ENCODE measurements at places on chromosomes 4 and X.

DNA sequence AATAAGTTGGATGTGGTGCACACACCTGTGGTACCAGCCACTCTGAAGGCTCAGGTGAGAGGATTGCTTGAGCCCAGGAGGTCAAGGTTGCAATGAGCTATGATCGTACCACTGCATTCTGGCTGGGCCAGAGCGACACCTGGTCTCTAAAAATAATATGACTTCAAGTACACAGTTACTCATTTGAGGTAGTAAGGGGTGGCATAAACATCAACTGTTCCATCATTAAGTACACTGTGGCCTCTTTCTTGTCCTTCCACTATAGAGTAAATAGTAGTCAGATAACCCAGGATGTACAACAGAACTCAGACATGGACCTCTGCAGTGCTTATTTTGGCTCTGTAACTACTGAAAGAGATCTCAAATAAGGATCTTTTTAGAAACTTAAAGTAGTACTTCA is 10.6 kb downstream of the FAM9B start:
- no peaks in the 10 kb centered on the region for H3K36me3 ChIP-seq
- H3K4me1 ChIP-seq = no peaks in the 10 kb centered on the region
- no peaks in the 10 kb centered on the region for H3K27me3 ChIP-seq
- no peak for DNase-seq

GRCh38 chrX:142998447-142999198 is 27.1 kb upstream of the SPANXN4 start:
- peaks cover 4% of the 10 kb centered on the region for H3K27me3 ChIP-seq
- DNase-seq = no peak
- H3K4me3 ChIP-seq = no peak overlapping the region
- no peak overlapping the region for H3K27ac ChIP-seq

DNA sequence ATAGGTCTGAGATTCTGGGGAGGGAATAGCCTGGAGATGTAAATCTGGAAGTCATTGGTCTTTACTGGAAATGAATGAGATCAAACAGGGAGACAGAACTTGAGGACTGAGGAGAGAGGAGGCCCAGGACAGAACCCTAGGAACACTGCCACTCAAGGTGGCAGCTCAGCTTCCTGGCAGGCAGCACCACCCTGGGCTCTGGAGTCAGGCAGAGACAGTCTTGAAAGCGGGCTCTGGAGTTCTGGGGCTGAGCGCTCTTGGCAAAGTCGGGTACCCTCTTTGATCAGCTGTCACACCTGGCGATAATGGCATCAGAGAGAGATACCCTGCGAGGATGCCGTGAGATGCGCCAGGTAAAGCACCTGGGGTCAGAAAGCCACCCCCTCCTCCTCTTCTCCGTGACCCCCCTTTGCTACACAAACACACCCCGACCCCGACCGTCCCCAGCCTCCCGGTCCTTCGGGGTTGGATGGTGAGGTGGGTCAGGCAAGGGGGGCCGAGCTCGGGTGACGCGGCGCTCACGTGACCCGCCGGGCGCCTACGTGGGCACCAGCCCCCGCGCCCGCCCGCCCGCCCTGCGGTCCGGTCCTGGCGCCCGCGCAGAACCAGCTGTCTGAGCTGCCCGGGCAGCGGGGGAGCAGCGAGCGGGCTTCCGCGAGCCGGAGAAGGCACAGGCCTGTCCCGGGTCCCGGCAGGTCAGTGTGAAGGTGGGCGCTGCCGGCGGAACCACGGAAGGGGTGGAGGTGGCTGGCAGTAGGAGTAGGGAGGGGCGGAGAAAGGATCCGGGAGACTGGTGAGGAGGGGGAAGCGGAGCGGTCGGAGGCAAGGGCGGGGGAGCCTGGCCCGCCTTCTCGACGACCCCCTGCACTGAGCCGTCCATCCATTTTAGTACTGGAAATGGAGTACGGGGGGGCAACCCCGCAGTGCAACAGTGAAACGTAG is at the start of gene TCEAL3:
TSS of gene TCEAL3 (plus strand) at position 600 of the 942 bp plus-strand sequence. CDS start 1,102 bp downstream, outside the sequence.
- H3K4me1 ChIP-seq = no peaks in the 10 kb centered on the region
- peak; percentile 60 for DNase-seq
- H3K27ac ChIP-seq = peak within 1 kb of the TSS; percentile 92
- H3K36me3 ChIP-seq = no peaks in the 10 kb centered on the region
- H3K4me3 ChIP-seq = peak within 1 kb of the TSS; percentile 65

DNA sequence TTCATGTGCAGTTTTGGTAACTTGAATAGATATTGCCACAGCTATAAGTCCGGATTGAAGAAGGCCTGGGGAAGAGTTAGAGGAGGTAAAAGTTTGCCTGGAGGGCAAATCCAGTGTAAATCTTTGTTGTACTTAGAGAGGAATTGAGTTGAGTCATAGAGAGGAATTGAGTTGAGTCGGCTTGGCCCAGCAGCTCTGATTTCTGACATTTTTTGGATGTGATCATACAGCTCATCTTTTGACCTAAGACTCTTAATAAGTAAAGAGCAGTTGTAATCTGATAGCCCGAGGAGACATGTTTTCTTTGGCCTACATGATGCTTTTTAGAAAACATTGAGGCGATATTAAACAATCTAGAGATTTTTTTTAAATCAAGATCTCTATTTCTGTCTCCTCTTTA is 3.9 kb downstream of the KIT start:
- no peak for DNase-seq
- peak overlapping the region; percentile 38 for H3K27ac ChIP-seq
- no peaks in the 10 kb centered on the region for H3K36me3 ChIP-seq

DNA sequence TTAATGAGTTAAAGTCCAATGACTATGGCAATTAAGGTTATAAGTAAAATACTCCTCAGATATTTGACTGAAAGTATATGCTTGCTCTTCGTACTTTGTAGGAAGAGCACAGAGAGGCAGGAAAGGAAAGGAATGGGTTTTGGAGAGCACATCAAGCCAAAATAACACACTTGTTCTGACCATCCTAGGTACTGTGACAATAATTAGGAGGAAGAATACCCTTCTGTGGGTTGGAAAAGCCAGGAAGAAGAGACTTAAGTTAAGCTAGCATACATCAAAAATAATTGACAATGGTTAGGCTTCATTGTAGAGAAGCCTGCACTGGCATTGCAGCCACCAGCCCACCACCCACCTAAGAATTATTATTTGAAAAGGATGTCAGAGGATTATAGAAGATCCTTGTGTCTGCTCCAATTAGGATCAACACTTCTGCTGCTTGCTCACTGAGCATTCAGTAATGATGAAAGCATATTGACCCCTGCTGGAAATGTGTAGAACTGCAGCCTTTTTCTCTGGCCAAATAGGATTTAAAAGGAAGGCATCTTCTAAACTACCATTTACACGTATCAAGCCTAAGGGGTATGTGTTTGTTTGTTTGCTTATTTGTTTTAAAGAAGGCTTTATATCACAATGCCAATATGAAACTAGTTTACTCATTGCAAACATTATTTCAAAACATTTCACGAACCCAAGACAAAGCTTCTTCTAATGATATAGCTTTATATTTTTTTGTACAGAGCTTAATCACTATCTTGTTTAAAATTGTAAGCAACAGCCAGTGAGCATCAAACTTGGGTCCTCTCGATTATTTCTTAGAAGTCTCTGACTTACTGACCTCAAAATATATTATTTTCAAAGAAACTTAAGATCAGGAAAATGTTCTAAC is 286.2 kb upstream of the TET2 start:
- H3K4me3 ChIP-seq = no peak overlapping the region
- H3K4me1 ChIP-seq = no peaks in the 10 kb centered on the region
- no peak overlapping the region for H3K27ac ChIP-seq

DNA sequence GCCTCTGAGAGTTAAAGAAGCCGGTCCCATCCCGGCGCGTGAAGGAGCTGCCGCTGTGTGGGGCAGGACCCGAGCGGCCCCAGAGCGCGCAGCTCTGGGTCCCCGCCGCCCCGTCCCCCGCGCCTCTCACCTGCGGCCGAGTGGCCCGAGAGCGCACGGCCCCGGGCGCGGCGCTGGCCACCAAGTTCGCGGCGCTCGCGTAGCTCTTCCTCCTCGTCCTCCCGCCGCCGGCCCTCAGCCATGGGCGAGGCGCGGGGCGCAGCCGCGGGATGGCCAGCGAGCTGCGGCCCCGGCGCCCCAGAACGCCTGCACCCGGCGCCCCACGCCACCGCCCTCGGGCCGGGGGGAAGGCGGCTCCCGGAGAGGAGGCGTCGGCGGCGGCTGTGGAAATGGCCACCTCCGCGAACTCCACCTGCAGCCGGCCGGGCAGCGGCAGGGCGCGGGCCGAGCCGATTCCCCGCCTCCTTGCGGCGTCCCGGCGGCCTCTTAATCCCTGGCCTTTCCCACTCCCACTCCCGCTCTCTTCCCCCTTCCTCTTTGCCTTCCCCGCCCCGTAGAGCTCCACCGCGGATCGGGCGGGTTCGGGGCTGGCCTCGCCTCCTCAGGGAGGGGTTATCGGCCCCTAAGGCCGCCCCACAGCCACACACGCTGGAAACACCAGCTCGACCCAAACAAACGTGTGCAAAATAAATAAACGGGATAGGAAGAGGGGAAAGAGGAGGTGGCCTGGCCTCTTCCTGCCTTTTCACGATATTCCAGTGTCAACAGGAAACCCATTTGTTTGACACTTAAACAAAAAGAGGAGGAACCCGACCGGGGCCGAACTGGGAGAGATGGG is at the start of gene SH3D19:
TSS of gene SH3D19 (minus strand) at position 495 of the 838 bp plus-strand sequence. CDS start at position 242, 253 bp downstream.
- H3K27me3 ChIP-seq = no peaks in the 10 kb centered on the region
- peak within 1 kb of the TSS; percentile 86 for H3K4me3 ChIP-seq
- peak; percentile 69 for DNase-seq

GRCh38 chr4:121239951-121240350 is 75.8 kb upstream of the TNIP3 start:
- H3K27ac ChIP-seq = no peak overlapping the region
- no peak overlapping the region for H3K4me3 ChIP-seq

GRCh38 chrX:153688911-153689590 is 1.3 kb downstream of the SLC6A8 start:
- DNase-seq = peak; percentile 50
- no peaks in the 10 kb centered on the region for H3K4me1 ChIP-seq
- H3K4me3 ChIP-seq = peak overlapping the region; percentile 31
- peaks cover 4% of the 10 kb centered on the region for H3K27me3 ChIP-seq
- peak overlapping the region; percentile 13 for H3K27ac ChIP-seq
- no peaks in the 10 kb centered on the region for H3K36me3 ChIP-seq

GRCh38 chr4:157978680-157979361 is 194.0 kb downstream of the GASK1B start:
- H3K4me1 ChIP-seq = no peaks in the 10 kb centered on the region
- DNase-seq = no peak
- no peaks in the 10 kb centered on the region for H3K27me3 ChIP-seq
- no peaks in the 10 kb centered on the region for H3K36me3 ChIP-seq

DNA sequence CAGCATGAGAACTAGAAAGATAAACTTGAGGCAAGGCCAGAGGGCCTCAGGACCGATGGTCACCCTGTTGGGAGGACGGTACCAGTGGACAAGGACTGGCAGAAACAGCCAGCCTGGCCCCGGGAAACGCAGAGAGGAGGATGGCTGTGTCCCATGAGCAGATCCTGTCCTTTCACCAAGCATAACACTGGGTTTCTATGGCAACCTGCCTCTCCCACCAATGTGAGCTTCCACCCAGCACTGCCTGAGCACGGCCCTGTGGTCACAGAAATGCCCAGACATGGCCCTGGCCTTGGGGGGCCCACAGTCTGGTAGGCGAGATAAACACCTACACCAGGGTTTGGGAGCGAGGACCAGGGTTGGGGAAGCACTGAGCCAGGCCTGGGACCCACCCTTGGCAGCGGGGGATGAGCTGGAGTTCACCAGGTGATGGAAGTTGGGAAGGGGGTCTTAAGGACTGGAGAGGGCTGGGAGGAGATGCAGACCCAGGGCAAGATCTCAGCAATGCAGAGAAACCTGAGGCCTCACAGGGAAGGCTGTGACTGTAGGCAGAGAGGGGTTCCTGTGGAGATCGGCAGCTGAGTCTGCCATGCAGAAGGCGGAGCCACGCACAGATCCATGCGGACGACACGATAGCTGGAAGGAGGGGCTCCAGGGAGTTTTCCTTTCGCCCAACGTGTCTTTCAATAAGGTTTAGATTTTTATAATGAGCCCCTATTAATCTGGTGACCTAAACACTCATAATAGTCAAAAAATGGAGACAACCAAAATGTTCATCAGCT is 32.7 kb upstream of the CRMP1 start:
- DNase-seq = no peak
- H3K27ac ChIP-seq = no peak overlapping the region
- H3K4me1 ChIP-seq = no peaks in the 10 kb centered on the region
- no peak overlapping the region for H3K4me3 ChIP-seq

DNA sequence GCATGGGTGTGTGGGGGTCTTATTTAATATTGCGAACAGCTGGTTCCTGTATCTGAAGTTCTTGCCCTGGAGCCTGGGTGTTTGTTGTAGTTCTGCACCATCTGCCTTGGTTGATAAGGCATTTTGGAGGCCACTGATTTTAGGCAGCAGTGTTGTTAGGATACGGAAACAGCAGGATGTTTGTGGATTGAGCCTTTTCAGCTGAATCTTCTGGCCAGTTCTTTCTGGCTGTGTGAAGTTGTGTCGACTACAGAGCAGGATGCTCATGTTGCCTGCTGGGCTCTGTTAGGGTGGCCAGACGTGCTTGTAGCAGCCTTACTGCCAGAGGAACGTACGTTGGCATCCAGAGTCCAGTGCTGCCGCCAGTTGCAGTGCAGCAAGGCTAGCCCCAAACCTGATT is 134.2 kb downstream of the PTTG2 start:
- H3K27me3 ChIP-seq = no peaks in the 10 kb centered on the region
- H3K4me3 ChIP-seq = no peak overlapping the region
- DNase-seq = no peak
- no peaks in the 10 kb centered on the region for H3K36me3 ChIP-seq

DNA sequence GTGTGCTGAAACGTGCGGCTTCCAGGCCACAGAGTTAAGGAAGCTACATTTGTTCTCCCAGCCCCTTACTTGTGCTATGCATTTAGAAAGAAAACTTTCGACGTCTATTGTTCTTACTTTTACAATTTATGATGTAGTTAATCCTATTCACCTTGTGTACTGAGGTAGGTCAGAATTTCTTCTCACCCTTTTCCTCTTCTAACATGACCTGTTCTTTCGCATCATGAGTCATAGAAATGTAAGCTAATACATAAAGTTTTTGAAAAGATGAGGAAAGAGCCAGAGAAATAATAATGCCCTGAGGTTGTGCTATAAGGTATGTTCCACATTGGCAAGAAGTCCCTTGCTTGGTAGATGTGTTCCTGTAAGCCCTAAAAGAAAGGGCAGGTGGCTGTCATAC is 298.3 kb downstream of the TRIML1 start:
- H3K36me3 ChIP-seq = no peaks in the 10 kb centered on the region
- no peak overlapping the region for H3K4me3 ChIP-seq
- no peak for DNase-seq
- H3K27ac ChIP-seq = no peak overlapping the region

All from breast epithelium (tissue), 4 donors.